GF-D8 (cell line): ENCODE measurements at places on chromosomes 4 and X.

DNA sequence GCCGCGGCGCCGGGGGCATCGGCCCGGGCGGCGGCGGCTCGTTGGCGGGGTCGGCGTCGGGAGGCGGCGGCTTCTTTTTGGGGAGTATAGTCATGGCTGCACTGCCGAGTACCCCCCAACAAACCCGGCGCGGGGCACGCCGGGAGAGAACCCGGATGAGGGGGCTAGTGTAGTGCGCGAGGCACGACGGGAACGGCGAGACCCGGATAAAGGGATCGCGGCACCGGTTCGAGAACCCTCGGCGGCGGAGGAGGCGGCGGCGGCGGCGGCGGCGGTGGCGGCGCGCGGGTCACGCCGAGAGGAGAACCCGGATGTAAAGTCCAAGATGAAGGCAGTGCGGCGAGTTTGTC is at the start of gene OTUD5:
Gene OTUD5, minus strand, starts transcription at position 131 of the 350 bp plus-strand sequence. Its CDS starts 37 bp downstream, at position 94.
- DNase-seq, result no peak

DNA sequence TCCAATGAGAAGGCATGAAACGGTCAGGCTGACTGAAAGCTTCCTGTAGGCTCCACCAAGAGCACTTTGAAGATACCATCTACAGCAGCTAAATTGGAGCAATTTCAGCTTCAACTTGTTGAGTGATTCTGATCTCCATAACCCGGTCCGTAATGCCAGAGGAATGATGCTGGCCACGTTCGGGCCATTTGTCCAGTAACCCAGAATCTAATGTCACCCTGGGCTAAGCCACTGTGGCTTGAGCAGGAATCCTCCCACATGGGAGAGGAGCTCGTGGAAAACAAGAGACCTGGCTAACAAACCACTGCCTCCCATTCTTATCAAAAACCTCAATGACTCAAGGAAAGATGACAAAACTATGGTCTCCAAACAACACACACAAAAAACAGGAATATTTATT is 14.2 kb upstream of the TCEAL4 start:
- DNase-seq, result no peak

- DNase-seq, result no peak
These were observed 3.5 kb upstream of the TIMP1 start for GRCh38 chrX:47578692-47579091.

DNA sequence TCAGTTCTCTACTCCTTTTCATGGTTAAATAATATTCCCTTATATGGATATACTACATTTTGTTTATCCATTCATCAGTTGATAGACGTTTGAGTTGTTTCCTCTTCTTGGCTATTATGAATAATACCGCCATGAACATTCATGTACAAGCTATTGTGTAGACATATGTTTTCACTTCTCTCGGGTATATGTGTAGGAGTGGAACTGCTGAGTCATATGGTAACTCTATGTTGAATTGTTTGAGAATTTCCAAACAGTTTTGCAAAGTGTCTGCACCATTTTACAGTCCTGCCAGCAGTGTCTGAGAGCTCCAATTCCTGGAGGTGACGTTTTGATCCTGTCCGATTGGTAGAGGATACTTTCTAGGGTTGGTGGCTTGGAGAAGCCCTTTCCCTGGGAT is 23.6 kb downstream of the PLAC1 start:
- DNase-seq, result no peak

GRCh38 chr4:43512253-43512652 is 619.7 kb downstream of the GRXCR1 start:
- DNase-seq, result no peak
